Stimulated activated CD4-positive, alpha-beta T cell treated with anti-CD3 and anti-CD28 coated beads, Interleukin-4, amount 100 ng/mL, for 48 hours (primary cell): ENCODE measurements at places on chromosomes 6 and 20.

DNA sequence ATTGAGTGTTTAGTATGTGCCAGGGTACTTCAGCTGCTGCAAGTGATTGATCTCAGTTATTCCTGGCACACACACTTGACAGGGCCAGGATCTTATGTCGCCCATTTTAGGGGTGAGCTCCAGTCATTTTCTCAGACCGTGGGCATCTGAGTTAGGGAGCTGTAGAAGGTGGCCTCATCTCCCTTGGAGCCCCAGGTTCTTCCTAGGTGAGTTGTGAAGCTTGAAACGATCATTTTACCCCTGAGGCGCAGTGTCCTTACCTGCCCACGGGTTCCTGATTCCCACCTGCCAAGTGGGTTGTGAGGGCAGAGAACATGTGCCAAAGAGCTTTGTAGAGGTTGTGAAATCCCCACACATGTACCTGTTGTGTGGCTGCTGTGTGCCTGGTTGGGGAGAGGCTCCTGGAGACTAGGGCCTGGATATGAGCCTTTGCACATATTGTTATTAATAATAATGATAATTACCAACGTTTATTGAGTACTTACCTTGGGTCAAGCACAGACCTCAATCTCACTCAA lies 465 bp upstream of the KCNS1 start:
- DNase-seq, result no peak

GRCh38 chr6:1348675-1349074 lies 36.8 kb downstream of the FOXQ1 start:
- DNase-seq, result no peak

GRCh38 chr6:168138436-168138835 lies 59.4 kb upstream of the FRMD1 start:
- DNase-seq, result no peak

- DNase-seq, result no peak
These were observed 2.7 kb upstream of the ABHD16B start for GRCh38 chr20:63858393-63859165.

GRCh38 chr6:55974688-55975087 lies 99.3 kb upstream of the BMP5 start:
- no peak for DNase-seq
